NCI-H1436 treated with DMSO at 0.1 percent for 48 hours (cell line): ENCODE measurements at places on chromosomes 12 and 14.

DNA sequence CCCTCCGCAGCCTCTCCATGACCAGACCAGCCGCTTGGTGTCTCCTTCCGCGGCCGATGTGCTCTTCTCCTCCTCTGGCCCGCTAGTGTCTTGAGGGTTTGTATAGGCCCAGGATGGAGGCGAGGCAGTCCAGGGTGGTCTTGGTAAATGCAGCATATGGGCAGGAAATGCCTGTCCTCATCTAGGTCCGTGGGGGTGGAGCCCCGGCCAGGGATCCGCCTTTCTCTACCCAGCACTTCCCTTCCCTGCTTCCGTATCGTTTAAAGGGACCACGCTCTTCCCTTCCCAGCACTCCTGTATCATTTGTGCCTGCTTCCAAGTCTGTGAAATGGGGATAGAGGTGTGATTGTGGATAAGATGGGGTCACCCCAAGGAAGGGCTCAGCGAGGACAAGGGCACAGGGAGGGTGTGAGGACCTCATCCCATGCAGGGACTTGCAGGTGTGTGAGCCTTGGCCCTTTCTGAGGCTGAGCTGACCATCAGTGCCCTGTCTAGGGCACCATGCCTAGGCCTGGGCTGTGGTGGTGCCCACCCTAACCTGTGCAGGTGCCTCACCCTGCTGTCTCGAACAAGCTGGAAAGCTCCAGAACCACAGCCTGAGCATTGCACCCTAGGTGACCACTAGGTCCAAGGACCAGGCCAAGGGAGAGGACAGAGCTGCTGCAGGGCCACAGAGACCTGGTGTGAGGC lies 326.8 kb upstream of the RTL1 start:
- no peak for DNase-seq

GRCh38 chr12:98256830-98257229 lies 258.6 kb upstream of the TMPO start:
- no peak for DNase-seq

DNA sequence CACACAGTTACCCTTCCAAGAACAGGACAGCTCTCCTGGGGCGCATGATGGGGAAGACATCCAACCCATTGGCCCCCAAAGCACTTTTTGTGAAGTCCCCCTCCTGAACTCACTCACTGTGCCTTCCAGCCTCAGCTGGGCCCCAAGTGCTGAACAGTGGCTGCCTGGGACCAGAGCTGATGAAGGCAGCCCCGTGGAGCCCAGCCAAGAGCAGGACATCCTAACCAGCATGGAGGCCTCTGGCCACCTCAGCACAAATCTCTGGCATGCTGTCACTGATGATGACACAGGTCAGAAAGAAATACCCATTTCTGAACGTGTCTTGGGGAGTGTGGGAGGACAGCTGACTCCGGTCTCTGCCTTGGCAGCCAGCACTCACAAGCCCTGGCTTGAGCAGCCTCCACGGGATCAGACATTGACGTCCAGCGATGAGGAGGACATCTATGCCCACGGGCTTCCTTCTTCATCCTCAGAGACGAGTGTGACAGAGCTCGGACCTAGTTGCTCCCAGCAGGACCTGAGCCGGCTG lies 72.0 kb downstream of the TECPR2 start:
- no peak for DNase-seq

GRCh38 chr14:91369628-91370445 lies 47.8 kb downstream of the CCDC88C start:
- DNase-seq: no peak

GRCh38 chr12:63003223-63003819 lies 68.4 kb upstream of the PPM1H start:
- no peak for DNase-seq
